ENCODE measurements at places on chromosomes 3 and 15.
A peak's percentile ranks its signal among the peaks of the same experiment; 100 is the strongest.

- DNase-seq: no peak
These were observed 38.4 kb upstream of the RBM5 start for GRCh38 chr3:50050361-50050760.

DNA sequence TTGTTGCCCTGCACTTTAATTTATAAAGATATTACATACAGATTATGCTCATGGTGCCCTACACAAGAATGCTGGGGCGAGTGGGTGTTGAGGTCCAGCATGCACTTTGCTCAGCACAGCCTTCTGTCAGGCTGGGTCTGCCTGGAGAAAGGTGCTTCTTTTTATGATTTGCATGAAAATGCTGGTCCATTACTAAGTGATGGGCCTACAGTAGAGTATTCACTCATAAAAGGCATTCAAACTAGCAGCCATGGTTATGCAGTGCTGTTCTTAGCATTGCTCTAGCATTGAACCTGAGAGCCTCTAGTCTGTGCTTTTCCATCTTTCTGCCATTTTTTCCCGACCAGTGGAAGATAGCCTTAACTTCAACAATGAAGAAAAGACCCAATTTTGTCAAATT is 12.3 kb downstream of the LNP1 start:
- DNase-seq: no peak

DNA sequence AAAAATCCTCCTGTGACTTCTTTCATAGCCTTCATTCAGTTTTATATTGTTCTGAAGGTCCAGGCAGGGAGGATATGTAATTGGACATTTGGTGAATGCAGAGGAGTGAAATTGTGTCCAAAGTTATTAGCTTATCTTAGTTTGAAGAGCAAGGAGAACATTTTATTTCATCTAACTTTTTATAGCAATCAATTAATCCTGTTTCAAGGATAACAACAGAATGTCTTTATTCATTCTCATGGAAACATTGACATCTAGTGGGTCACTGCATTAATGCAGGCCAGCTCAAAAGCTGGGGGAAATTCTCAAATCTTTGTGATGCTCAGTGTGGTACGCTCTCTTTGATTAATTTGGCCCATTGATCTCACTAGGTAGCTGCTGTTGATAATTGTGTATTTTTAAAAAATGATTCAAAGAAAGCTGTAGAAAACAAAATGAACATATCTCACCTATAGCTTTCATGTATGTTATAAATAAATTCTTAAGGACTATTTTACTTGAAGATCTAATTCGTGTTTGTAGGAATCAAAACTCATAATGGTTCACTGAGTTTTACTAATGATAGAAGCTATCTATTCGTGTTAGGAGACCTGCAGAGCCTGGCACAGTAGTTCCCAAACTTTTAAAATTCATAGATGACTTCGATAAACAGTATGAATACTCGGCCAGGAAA is 150.8 kb upstream of the KCNMB2 start:
- peak; percentile 39 for DNase-seq

DNA sequence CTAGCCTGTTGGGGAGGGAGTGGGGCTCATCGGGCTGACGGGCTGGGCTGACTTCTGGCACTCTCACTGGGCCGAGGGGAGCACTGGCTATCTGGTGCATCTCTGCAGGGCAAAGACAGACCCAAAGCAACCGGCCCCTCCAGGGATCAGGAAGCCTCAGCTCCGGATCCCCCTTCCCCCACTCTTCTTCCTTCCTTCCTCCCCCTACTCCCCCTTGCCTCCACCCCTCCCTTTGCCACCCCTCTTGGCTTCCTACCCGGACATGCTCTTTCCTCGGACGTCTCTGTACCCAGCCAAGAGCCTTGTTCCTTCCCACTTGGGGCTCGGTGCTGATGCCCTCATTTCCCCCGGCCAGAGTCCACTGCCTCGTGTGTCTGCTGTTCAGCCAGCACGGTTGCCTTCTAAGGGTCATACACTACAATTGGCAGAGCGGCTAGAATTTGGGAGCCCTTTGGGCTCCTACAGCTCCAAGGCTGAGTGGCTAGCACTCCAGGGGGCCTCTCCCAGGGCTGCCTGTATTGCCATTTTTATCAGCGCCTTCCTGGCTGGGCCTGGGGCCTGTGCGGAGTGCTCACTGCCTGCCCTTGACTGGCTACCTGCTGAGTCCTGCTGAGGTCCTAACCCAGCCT is 10.9 kb downstream of the SEMA3F start:
- no peak for DNase-seq

DNA sequence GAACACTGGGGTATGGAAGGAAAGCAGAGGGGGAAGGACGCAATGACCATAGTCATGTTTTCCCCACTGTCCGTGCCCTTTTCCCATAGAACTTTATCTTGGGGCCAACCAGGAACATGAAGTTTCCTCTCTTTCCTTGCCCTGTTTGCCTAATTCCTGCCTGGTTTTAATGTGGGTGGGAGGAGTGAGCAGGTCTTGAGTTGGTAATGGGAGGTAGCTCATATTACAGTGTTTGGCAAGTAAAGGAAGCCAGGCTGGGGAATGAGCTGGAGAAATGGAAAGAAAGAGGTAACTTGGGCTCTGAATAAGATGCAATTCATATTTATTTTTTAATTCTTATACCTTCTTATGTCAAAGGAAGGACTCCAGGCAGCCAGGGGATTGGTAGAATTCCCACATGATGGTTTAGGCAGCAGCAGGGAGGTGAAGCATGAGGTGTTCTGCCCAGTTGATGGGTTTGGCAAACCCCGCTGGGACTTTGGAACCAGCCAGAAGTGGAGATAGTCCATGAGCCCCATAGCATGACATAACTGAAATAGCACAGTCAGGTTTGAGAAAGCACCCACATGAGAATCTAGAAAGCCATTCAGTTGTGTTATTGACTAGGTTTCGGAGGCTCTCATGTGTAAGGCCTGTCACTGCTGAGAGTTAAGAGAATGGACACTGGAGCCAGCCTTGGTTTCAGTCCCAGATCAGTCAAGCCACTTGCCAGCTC is 60.0 kb downstream of the CCK start:
- peak; percentile 85 for DNase-seq

GRCh38 chr3:55647670-55648069 is 160.6 kb upstream of the WNT5A start:
- DNase-seq: no peak

DNA sequence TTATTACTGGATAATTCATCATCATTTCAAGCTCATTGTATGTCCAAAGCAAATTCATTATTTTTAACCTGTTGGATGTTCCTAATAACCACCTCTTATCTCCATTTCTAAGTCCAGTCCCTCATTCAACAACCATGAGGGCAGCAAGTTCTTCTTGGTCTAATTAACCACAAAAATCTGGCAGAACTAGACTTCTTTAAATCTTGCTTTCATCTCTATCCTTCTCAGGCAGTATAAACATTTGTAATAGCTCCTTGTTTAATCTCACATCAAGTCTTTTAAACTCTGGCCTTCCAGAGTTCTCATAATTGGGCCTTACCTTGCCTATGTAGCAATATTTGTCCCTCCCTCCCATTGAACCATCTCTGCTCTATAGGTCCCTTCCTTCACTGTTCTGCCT is 17.0 kb upstream of the GHSR start:
- no peak for DNase-seq

DNA sequence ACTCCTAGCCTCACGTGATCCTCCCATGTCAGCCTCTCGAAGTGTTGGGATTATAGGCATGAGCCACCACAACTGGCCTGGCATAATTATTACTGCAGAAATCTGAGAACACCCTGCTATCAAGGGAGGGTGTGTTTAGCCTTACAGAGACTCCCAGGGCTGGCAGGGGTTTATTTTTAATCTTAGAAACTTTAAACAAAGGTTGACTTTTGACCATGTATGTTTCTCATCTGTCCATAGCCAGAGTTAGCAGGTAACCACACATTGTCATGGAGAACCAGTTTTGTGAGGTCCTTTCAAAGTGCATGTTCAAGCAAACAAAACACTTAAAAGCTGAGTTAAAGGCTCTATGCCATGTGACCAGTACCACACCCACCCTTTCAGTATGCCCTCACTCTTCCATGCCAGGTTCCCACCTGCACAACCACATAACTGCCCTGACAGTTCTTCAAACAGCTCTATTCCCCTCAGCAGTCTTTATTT is 11.1 kb downstream of the SIAH2 start:
- DNase-seq: no peak

- DNase-seq: no peak
These were observed 43.9 kb downstream of the DGKG start for GRCh38 chr3:186318135-186318534.

- DNase-seq: no peak
These were observed 36.4 kb downstream of the LINS1 start for GRCh38 chr15:100565591-100565990.

GRCh38 chr15:89665449-89666181 is 10.3 kb upstream of the KIF7 start:
- DNase-seq: peak; percentile 78

DNA sequence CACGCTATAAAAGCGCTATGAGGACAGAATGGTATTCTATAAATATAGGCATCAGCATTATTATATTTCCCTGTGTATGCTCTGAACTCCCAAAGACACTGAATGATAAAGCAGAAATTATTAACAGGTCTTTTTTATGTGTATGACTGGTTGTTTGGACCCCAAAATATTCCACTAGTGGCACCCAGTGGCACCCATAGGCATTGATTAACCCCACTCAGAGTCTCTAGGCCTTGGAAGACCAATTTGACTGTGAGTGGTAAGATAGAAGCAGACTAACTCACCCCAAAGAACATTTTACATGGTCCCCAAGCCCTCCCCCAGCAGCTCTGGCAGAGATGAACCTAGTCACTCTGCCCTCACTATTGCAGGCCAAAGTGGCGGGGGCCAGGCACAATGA is 45.4 kb upstream of the UBE2E1 start:
- DNase-seq: no peak

DNA sequence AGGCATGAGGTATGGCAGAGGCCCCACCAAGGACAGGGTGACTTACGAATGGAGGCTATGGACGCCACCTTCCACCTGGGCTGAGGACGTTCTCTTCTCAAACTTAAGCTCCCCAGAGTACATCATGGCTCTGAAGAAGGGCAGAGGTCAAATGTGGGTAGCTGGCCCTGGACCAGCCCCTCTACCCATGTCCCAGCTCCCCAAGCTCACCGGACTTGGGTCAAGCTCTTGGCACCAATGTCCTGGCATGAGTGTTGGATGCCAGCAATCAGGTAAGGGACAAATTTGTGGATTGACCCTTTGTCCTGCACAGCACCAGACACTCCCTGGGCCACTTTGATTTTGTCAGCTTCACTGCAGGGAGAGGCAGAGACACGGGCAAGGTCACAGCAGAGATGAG is 2.5 kb downstream of the NDUFAF3 start:
- no peak for DNase-seq

DNA sequence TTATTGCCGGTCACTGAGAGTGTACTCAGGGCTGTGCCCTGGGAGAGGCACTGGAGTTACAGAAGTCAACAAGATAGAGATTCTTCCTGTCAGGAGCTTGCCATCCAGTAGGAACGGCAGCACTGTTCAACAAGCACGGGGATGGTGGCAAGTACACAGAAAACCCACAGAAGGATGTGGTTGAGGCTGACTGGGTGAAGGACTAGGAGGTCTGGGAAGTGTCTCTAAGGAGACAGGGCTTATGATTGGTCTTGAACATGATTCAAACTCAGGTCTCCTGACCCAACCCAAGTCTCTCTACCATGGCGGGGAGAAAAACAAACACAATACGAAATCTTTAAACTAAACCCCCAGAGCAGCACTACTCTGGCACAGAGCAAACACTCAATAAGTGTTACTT is 37.6 kb downstream of the ERICH6 start:
- DNase-seq: no peak

DNA sequence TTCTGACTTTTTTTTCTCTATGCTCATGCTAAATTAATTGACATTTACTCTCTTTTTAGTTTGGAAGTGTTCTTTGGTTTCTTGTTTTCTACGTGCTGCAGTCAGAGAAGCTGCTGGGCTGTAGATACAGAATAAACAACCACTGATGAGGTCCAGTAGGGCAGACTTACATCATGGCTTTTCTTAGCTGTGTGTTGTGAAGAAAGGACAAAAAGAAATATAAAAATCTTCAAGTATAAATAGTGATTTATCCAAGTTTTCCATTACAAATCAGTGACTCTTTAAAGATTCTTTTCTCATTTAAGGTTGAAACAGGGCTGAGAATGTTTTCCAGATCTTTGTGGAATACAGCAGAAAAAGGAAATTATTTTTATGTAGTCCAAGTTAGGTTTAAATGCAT is 122.2 kb downstream of the CMSS1 start:
- no peak for DNase-seq

- DNase-seq: peak; percentile 97
These were observed at the start of gene VWA5B2 for GRCh38 chr3:184229394-184230080. Gene VWA5B2 (plus strand): TSS chr3:184229585. CDS start chr3:184230529, 944 bp downstream.

- no peak for DNase-seq
These were observed 65.1 kb upstream of the LEKR1 start for GRCh38 chr3:156761007-156761406.

DNA sequence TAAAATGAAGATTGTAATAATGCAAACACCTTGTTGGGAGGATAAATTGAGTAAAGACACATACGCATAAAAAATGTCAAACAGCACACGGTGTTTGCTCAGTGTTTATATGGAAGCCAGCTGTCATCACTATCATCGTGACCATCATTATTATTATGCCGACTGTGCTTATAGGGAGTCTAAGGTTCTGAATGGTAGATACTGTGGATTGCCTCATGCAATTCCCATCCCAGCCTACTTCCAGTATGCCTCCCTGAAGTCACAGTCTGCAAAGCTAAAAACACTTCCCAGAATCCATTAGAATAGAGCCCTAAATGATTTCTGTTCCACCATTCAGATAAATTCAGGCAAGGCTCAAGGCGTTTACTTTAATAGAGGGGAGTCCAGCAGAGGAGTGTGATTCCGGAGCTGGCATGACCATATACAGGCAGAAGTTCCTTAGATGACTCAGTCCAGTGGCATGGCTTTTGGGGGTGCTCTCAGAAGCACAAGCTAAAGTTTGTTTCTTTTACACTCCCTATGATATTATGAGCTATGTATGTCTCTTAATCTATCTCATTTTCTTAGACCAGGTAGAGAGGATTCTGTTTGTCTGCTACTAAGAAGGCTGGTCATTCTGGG is 148.7 kb downstream of the MEX3B start:
- no peak for DNase-seq

GRCh38 chr3:60282866-60283265 is 968.4 kb downstream of the FHIT start:
- DNase-seq: no peak

GRCh38 chr3:81470524-81471278 is 290.7 kb downstream of the GBE1 start:
- no peak for DNase-seq

GRCh38 chr3:22495241-22495640 is 707.9 kb upstream of the UBE2E2 start:
- DNase-seq: no peak

GRCh38 chr3:36032180-36033047 is 347.9 kb upstream of the STAC start:
- no peak for DNase-seq

- DNase-seq: no peak
These were observed 1101.9 kb downstream of the ROBO1 start for GRCh38 chr3:78665776-78666469.

DNA sequence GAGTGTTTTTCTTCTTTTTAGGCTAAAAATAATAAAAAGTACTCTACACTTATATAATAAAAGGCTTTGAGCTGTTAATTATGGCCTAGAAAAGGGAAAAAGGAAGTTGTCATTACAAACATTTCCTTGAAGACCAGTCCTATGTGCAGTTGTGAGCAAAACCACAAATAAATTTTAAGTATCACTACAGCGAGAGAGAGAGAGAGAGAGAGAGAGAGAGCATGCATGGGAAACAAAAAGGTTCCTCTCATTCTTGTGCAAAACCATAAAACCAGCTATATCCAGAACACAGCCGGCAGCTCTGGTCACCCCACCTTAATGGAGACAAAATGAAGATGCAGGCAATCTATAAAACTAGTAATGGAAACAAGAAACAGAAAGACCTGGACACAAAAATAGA is 33.6 kb downstream of the HEG1 start:
- no peak for DNase-seq

All from GM13977 (cell line).